ENCODE measurements at places on chromosomes 6 and 20.

GRCh38 chr6:167209577-167209975 lies 51.8 kb upstream of the GPR31 start:
- DNase-seq, result no peak

DNA sequence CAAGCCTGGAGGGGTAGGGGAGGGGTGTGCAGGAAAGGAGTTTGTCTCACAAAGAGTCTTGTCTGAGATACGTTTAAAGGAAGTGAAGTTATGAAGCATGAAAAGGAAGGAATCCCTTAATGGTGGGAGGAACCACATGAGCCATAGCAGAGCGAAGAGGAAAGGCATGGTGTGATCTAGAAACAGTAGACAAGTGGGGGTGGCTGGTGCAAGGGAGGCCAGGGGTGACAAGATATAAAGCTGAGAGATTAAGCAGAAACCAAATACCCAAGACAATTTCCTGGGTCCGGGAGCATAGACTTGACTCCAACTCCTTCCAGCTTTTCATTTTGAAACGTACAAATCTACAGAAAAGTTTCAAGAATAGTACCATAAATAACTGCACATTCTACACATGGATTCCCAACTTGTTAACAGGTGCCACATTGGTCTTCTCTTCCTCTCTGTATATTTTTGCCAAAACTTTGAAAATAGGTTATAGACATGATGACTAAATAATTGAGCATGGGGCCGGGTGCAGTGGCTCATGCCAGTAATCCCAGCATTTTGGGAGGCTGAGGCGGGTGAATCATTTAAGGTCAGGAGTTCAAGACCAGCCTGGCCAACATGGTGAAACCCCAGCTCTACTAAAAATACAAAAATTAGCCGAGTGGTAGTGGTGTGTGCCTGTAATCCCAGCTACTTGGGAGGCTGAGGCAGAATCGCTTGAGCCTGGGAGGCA lies 211.6 kb downstream of the SLC24A3 start:
- DNase-seq, result no peak

GRCh38 chr6:1068905-1069304 lies 243.0 kb upstream of the FOXQ1 start:
- no peak for DNase-seq

GRCh38 chr6:164037171-164037870 lies 622.8 kb downstream of the QKI start:
- no peak for DNase-seq

- DNase-seq, result peak; percentile 83
These were observed 85.4 kb downstream of the SOX4 start for GRCh38 chr6:21678990-21679389.

DNA sequence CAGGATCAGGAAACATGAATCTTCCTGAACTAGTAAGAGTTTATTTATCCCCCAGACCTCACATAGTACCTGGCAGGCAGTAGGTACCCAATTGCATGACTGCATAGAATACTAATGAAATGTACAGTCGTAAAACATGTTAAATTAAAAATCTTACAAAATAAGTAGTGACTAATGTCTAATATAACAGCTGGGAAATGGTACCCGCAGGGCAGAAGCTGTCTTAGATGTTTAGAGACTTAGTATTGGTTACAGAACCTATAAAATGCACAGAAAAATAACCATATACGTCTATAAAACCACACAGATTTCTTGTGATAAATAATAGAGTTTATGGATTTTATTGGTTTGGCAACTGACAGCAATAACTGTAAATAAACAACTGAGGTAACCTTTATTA lies 139.1 kb upstream of the GMDS start:
- DNase-seq, result no peak

- DNase-seq, result no peak
These were observed 62.4 kb upstream of the TNFAIP3 start for GRCh38 chr6:137804637-137805036.

DNA sequence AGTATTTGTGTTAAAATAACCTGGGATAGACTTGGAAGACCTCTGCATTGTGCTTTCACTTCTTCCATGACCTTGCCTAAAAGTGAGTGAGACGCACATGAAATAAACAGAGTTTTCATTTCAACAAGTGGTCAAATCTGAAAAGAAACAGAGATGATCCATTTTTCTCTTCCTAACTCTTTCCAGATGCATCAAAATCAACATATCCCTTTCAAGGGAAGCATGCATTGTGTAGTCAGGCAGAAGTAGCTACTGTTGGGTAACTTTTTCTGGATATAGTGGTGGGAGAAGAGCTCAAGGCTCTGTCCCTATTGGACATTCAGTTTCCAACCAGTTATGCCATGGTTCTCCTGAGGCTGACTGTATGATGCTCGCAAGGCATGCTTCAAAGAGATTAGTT lies 233.0 kb upstream of the JAG1 start:
- no peak for DNase-seq

GRCh38 chr20:51340451-51340840 lies 202.1 kb downstream of the NFATC2 start:
- DNase-seq, result no peak

- no peak for DNase-seq
These were observed 18.7 kb upstream of the RALGAPB start for GRCh38 chr20:38453941-38454340.

- no peak for DNase-seq
These were observed 4.0 kb downstream of the CD40 start for GRCh38 chr20:46122071-46122470.

DNA sequence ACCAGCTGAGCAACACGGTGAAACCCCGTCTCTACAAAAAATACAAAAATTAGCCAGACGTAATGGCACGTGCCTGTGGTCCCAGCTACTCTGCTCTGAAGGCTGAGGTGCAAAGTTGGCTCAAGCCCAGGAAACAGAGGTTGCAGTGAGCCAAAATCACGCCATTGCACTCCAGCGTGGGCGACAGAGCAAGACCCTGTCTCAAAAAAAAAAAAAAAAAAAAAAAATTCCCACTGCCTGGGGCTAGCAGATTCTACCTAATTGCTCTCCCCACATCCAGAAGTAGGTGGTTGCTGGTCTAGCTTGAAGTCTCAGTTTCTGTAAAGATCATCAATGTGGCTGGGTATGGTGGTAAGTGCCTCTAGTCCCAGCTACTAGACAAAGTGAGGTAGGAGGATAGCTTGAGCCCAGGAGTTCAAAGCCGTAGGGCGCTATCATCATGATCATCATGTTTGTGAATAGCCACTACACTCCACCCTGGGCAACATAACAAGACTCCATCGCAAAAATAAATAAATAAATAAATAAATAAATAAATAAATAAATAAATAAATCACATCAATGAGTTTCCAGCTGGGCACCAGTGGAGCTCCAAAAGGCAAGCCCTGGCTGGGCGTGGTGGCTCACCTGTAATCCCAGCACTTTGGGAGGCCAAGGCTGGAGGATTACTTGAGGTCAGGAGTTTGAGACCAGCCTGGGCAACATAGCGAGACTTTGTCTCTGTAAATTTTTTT lies 6.3 kb upstream of the AP5S1 start:
- DNase-seq, result no peak

- DNase-seq, result no peak
These were observed 254.9 kb downstream of the CDKAL1 start for GRCh38 chr6:20789162-20789561.

DNA sequence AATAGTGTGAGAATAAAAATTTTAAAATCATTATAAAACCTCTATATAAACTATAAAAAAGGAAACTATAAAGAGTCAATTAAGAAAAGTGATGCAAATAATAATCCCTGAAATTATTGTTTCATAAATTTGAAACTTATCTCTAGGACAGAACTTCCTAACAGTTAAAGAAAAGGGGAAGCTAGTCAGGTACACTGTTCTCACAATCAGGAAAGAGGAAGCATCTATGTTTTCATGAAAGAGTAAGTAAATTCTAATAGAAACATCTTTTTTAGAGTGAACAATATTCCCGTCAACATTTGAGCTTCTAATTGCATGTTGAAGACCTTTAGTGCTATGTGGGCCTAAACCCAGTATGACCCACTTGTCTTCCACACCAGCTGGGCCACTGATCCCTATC lies 1.2 kb upstream of the ADGRF1 start:
- DNase-seq, result no peak

GRCh38 chr20:37274851-37275524 lies 13.4 kb upstream of the GHRH start:
- DNase-seq, result no peak

GRCh38 chr6:16320533-16321340 lies 82.3 kb downstream of the GMPR start:
- DNase-seq, result no peak

- no peak for DNase-seq
These were observed 109.5 kb downstream of the MEI4 start for GRCh38 chr6:77762386-77762785.

GRCh38 chr6:29490055-29490454 lies 2.3 kb upstream of the MAS1L start:
- DNase-seq, result no peak

GRCh38 chr6:149755300-149756260 lies 6.0 kb downstream of the PCMT1 start:
- DNase-seq, result no peak

DNA sequence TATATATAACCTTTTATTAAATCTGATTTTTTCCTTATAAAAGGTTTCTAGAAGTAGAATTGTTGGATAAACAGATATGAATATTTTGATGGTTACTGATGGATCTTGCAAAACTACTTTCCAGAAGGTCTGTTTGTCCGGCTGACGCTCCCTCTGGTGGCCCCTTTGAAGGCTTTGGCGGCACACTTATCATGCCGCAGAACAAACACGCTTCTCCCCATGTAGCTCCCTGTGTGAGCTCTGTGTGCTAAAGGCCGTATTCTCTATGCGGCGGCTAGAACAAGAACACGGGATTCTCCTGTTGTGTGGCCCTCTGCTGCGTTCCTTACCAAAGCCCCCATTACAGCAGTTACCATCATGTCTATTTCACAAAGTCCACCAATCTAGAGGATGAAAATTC lies 30.0 kb downstream of the PPP1R3G start:
- no peak for DNase-seq

GRCh38 chr20:1420066-1420465 lies 27.2 kb upstream of the FKBP1A start:
- DNase-seq, result no peak

GRCh38 chr6:104908031-104908887 lies 48.5 kb upstream of the HACE1 start:
- DNase-seq, result no peak

DNA sequence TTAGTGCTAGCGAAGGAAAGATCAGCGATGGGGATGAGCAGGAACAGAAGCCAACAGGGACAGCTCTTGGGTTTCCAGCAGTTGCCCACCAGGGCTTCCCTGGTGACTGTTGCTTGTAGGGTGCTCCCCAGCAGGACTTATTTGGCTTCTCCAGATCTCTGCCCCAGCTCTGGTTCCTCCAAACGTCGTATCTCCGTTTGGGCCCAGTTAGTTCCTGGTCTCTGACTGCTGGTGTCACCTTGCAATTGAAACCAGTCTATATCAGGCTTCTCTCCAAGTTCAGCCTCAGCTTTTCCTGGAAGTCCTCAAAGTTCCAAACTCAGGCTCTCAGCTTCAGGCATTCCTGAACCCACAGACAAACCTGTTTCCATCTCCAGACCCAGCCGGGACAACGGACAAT lies 70.8 kb upstream of the NXT1 start:
- no peak for DNase-seq

GRCh38 chr6:114718716-114719270 lies 376.0 kb upstream of the HS3ST5 start:
- DNase-seq, result no peak

DNA sequence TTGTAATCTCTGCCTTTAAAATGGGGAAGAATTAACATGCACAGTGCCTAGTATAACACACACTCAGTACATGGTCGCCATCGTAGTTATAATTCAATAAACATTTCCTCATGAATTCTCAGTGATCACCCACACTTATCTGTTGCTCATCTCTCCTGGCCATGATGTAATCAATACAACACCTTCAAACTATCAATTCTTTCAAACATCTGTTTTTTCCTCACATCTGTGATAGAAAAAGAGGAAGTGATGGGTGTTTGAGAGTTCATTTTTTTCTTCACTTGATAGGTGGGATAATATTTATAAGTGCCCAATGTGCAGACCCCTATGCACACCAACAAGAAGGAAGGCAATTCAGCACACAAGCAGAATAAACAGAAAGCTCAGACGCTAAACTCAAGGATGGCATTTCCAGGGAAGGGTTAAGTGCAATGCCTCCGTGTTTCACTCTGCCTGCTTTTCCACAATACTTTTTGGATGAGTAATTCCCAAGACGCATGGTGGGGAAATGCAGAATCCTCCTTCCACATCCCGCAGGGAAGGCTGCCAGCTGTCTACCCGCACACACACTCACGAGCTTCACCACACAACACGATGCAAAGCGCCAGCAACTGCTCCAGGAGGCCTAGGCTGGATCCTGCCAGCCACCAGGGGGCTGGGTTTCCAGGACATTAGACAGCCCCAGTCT lies 100.3 kb downstream of the GMPR start:
- peak; percentile 97 for DNase-seq

GRCh38 chr6:135985471-135985870 lies 134.0 kb downstream of the PDE7B start:
- DNase-seq, result no peak

GRCh38 chr6:35905841-35906498 lies 14.9 kb downstream of the SRPK1 start:
- no peak for DNase-seq

GRCh38 chr6:75397656-75398465 lies 95.7 kb downstream of the FILIP1 start:
- no peak for DNase-seq

GRCh38 chr20:40757087-40757486 lies 68.1 kb upstream of the MAFB start:
- no peak for DNase-seq

GRCh38 chr6:21123507-21124436 lies 469.8 kb upstream of the SOX4 start:
- no peak for DNase-seq

GRCh38 chr6:118546164-118546879 lies 1.8 kb upstream of the PLN start:
- no peak for DNase-seq

DNA sequence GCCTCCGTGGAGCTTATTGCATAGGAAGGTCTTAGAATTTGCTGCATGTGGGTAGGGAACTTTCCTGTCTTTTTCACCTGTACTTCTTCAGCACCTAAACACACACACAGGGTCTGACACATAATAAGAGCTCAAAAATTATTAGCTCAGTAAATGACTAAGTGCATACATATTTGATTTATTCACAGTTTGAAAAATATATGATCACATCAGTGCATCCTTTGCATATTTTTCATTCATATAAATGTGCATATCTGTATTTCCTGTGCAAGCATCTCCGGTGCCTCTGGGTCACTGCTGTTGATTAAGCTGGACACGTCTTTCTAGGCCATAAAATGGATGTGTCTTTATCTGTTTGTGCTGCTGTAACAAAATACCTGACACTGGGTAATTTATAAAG lies 234.7 kb downstream of the UST start:
- DNase-seq, result no peak

DNA sequence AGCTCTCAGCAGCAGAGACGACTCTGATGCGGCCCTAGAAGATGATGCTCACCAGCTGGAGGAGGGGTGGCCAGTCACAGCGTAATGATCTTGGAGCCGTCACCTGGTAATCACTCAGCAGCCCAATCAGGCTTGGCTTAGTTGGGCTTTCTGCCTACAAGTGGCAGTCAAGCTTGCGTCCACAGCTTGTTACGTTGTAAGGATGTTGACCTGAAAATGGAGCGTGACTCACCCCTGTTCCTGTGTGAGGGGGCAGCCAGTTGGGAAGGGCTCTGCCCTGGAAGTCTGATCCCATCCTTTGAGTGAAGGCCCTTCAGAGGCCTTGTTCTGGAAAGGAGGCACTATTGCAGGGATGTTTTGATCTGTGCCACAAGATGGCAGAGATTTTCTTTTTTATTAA lies 49.8 kb downstream of the SPATA2 start:
- no peak for DNase-seq
